ENCODE measurements at places on chromosomes 13 and 19.

GRCh38 chr19:41923045-41923788 is 5.0 kb downstream of the ERFL start:
- no peak for DNase-seq

GRCh38 chr19:36527873-36528193 is 238 bp downstream of the ZNF260 start:
- no peak for DNase-seq

DNA sequence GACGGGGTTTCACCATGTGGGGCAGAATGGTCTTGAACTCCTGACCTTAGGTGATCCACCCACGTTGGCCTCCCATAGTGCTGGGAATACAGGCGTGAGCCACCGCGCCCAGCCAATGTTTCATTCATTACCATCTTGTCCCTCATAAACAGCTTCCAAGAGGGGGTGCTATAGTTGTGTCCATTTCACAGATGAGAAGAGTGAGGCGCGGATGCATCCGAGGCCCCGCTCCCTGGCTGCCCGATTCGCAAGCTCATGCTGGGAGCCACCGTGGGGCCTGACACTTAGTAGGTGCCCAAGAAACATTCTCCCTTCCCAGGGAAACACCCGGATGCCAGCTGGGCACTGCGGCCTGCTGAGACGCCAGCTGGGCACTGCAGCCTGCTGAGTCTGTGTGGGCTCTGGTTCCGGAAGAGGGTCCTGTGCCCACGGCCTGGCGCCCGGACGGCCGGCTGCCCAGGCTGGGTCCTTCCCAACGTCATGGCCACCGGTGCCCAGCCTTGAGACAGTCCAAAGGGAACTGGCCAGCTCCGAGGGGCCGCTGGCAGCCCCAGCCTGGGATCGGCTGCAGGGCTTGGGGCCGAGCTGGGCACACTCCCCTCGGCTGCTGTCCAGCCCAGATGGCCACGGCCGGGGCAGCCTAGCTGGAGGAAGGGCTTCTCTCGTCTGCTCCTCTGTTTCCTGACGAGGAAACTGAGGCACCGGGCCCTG is 54.7 kb downstream of the NFIC start:
- DNase-seq: no peak

- no peak for DNase-seq
Observed at GRCh38 chr13:113800576-113800926, 41.5 kb downstream of the TMEM255B start.

DNA sequence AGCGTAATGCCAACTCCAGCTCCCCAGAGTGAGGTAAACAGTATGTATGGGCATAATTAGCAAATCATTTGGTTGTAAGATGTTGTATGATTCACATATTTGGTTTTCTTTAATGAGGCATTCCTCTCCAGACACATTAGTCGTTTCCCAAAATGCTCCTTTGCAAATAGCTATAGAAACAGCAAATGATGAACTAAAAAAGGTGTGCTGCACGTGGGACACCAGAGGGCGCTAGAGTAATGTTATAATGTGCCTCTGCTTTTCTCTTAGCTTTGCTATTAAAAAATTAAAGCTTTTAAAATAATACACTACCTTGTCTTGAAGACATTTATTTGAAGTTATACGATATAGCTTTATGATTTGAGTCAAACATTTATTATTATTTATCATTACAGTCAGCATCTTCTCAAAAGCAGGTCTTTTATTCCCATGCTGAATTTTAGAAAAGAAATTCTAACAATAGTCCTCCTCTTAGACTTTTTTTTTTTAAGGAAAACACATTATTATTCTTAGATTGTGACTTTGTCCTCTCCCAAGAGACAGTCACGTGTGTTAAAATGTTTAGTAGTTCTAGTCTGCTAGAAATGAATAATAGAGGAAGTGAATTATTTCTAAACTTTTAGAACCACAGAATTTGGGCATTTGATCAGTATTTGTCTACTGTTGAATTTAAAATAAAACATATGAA is 121.6 kb upstream of the FRY start:
- no peak for DNase-seq

DNA sequence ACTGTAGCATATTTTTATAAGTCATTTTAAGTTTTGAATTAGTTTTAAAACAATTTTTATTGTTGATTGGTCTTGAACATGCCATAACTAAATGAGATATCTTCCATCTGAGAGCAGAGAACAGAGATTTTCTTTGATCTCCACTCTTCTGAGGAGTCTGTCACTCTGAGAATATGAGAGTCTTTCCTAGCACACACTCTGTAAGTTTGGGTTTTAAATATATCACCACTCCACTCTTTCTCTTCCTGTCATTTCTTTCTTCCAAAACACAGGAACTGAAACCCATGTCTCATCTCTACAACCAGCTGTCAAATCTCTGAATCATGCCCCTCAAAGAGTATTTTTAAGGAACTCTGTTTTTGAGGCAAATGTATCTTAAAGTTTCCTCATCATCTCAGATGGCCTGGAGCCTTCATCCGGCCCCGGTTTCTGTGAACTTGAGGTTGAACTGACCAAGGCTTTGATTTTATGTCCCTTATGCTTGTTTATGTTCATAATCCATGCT is 698.2 kb upstream of the SGCG start:
- DNase-seq: no peak
